Uterus (tissue), 4 donors: ENCODE measurements at places on chromosomes 1 and 21. TPM values are rescaled to one million over a fixed set of nuclear protein-coding genes. Genes with fewer than 3 reads are reported as not detected.

Gene IFI44
- total RNA-seq = 54.7 TPM

Gene CYP4A11
- total RNA-seq = 1.0 TPM

Gene OSCP1
- total RNA-seq = 15.8 TPM

Gene MAP3K21
- total RNA-seq = 5.6 TPM

Gene DENND1B
- 1.8 TPM for total RNA-seq

Gene HSD3B2
- not detected for total RNA-seq

- no peak for DNase-seq
These were observed 145.7 kb upstream of the HMGB4 start for GRCh38 chr1:33718186-33718585.

DNA sequence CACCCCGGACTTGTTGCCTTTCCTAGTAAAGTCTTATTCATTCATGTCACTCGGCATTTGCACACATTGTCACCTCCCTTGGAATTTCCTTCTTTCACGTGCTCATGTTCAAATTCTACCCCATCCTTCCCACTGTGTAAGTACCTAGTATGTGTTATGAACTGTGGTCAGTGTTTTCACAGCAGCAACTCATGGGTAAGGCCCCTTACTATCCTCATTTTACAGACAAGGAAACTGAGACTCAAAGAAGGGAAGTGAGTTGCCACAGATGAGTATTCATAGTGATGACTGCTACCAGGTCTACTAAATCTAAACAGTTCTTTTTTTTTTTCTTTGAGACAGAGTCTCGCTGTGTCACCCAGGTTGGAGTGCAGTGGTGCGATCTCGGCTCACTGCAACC, 10.5 kb downstream of the CITED4 start:
- no peak for DNase-seq

GRCh38 chr1:62922006-62922405, 138.1 kb downstream of the ATG4C start:
- DNase-seq = no peak

DNA sequence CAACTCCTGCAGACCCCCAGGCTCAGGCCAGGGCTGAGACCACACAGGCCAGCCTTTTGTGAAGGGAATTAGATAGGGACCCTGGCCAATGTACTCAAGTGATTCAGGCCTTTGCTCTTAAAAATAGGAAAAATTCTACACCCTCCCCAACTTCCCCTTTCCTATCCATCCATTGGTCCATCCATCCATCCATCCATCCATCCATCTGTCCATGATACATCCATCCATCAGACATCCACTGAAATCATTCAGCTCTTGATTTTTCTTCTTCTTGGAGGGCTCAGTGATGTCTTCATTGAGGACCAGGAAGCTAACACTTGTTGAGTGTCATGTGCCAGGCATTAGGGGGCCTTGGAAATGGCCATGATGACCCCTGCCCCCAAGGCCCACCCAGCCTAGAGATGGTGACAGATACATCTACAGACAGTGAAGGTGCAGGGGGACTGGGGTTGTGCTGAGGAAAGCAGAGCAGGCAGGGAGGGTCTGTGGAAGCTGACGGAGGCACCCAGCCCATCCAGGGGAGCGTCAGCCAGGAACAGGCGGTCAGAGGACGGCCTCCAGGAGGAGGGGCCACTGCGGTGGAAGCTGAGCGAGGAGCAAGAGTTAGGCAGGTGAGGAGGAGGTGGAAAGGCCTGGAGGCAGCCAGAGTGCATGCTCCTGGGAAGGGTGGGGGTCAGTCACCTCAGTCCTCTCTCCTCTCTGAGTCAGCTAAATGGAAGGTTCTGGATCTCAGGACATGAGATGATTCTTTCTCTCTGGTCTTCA, 81.9 kb downstream of the EPHB2 start:
- no peak for DNase-seq

DNA sequence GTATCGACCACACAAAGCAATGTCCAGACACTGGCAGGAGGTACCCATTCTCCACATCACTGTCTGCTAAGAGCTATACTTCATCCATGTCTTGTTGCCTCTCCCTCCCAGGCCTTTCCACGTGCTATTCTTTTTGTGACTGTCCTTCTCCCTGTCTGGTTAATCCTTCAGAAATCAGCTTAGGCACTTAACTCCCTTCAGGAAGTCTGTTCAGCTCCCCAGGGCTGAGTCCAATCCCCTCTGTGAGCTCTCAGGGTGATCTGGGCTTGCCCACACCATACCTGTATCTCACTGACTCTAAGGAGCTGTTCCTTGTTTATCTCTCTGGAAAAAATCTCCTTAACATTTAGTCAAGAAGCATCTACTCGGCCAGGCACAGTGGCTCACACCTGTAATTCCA, 69.4 kb downstream of the NID1 start:
- no peak for DNase-seq

- no peak for DNase-seq
These were observed 66.6 kb downstream of the TPR start for GRCh38 chr1:186308264-186309060.

DNA sequence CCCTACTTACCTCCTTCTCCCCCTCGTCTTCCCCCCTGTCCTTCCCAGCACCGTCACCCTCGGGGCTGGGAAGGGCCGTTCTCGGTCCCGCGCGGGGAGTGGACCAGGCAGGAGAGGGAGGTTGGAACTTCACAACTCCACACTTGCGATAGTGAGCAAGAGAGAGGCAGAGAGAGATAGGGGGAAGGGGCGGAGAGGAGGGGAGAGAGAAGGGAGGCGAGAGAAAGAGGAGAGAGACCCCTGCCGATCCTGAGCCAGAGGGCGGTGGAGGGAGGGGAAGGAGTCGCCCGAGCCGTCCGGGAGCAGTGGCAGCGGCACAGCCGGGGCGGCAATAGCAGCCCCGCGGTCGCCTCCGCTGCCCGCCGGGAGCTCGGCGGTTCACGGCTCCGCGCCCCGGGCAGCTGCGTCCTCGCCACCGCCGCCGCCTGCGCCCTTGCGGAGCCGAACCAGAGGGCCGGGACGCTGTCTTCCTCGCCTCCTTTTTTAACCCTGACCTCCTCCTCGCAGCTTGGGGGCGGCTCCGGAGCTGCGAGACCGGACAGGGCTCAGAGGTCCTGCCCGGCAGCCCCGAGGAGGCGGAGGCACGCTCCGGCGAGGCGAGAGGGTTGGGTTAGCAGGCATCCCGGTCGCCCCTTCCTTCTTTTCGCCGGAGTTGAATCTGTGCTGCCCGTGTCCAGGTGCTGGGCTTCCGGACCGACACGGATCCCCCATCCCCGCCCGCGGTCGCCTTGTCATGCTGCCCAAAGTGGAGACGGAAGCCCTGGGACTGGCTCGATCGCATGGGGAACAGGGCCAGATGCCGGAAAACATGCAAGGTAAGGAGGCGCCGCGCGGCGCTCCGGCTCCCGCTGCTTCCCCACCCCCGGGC, 11.7 kb downstream of the NR5A2 start:
- DNase-seq = no peak

DNA sequence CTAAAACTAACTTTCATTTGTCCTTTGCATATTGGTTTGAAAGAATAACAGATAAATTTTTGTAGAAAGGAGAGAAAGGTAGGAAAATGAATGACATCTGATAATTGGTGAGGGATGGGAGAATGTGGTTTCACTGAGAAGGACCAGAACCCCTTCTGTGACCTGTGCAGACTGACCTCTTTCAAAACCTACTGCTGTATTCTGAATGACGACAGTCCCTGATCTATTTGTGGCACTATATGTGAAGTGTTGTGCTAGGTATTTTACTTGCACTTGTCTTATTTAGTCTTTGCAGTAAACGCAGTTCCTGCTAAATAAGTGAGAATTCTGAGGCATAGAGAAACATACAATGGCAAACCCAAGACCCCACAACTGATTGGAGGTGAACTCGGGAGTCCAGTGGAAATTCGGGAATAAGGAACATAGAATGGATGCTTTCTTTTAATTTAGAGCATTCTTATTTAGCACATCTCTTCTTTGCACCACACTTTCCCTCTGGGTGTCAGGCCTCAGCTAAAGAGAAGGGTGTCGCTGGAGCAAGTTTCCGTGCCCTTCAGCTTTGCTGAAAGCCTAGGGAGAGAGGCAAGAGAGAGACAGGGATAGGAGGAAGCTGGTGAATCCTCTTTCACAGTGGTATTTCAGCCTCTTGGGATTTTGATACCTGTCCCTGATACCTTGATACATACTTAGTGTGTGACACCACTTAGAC, 230.2 kb downstream of the PAPPA2 start:
- DNase-seq = no peak

GRCh38 chr1:26530410-26530894, 891 bp downstream of the RPS6KA1 start:
- no peak for DNase-seq

DNA sequence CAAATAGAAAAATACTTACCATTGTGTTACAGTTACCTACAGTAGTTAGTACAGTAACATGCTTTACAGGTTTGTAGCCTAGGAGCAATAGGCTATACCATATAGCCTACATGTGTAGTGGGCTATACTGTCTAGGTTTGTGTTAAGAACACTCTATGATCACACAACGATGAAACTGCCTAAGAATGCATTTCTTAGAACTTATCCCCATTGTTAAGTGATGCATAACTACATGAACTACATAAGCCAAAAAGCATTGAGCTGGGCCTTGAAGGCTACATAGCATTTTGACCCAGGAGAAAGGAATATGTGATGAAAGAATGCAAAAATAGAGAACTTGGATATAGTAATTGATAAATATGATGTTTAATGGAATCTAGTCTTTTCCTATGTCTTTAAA, 46.4 kb upstream of the JUN start:
- no peak for DNase-seq

DNA sequence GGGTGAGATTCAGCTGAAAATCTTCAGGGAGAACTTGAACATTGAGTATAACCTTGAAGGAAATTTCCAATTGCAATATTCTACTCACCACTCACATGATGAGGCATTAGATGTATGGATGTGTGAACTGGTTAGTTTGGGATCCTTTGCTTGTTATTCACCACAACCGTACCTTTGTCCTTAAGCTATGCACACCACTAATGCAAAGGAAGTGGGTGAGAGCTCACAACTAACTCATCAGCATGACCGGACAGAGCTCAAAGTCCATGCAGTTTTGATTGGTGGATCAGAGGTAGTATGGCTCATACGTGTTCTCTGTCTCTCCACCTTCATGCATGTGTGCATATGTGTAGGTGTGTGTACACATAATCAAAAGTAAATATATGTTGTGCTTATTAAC, 43.5 kb upstream of the MROH9 start:
- DNase-seq = no peak

GRCh38 chr1:32438136-32438535, 26.7 kb upstream of the ZBTB8B start:
- DNase-seq = no peak

DNA sequence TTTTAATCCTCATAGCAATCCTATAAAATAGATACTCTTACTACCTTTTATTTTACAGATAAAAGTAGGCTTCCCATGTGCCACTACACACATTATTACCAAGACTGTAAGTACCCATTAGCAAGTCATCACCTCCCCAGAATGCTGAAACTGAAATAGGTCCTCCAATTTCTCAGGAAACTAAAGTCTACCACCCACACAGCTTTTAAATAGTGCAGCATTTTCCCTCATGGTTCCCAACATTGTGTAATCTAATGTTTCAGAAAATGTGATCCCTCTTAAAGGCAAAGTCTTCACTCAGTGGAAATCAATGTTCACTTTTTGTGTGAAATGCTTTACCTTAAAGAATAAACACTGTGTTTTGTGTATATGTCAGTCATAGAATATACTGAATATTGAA, 356.5 kb downstream of the GPATCH2 start:
- DNase-seq = no peak

DNA sequence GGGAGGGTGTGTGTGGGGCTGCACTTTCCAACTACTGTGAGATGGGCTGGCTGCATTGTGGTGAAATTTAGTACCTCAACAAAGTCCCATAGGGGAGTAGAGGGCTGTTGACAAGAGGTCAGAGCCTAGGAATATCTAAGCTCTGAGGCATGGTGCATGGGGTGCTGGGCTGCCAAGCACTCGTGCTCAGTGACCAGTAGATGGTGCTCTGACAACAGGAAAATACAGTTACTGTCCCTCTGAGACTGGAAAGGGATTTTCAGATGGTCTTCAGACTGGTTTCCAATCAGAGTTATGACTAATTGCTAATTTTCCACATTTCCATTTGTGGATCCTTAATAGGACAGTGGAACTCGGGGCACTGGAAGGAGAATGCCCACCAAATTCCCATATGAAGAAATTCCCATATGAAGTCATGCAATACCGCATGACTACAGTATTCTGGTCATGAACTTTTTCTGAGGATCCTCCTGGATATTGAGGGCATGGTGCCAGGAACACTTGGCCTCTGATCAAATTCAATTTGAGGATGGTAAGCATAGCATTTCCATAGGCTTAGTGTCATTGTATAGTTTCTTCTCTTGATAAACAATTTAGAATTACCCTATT, 4.1 kb upstream of the CACNA1E start:
- peak; percentile 45 for DNase-seq

DNA sequence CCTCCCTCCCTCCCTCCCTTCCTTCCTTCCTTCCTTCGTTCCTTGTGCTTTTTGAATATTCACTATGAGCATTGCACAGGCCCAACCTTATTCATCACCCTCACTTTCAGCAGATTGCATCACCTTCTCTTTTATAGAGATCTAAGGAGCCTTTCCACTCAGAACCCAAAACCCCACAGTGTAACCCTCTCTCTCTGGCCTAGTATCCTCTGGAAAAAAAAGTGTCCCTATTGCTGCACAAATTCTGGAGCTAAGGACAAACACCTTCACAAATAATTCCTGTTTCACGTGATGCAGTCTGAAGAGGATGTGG, 25.6 kb downstream of the OR10J5 start:
- DNase-seq = no peak

DNA sequence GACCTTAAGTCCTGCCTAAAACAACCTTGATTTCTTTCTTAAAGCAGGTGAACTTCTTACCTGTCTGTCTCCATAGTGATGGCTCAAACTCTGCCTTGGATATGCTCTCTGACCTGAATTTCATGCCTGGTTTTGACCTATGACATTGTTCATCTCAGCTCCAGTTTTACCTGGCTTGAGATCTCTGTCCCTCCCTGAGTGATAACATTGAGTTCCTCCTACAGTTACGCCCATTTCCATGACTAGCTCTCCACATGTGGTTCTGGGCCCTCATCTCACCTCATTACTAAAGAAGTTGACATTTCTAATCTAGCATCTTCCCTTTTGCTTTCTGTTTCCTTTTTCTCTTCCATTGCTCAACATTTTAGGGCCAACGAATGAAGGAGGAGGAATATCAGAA, 233.1 kb downstream of the HHIPL2 start:
- no peak for DNase-seq
